ENCODE measurements at places on chromosomes 5 and 9.

GRCh38 chr9:125632321-125633115 lies 74.5 kb downstream of the MAPKAP1 start:
- peak; percentile 34 for DNase-seq

- peak; percentile 71 for DNase-seq
Measured at GRCh38 chr5:75551471-75551870, 39.8 kb downstream of the POLK start.

- DNase-seq, result peak; percentile 81
Measured at GRCh38 chr5:150409638-150410523, 2.8 kb downstream of the CD74 start.

- DNase-seq, result no peak
Measured at GRCh38 chr9:85723215-85723614, 18.5 kb downstream of the AGTPBP1 start.

DNA sequence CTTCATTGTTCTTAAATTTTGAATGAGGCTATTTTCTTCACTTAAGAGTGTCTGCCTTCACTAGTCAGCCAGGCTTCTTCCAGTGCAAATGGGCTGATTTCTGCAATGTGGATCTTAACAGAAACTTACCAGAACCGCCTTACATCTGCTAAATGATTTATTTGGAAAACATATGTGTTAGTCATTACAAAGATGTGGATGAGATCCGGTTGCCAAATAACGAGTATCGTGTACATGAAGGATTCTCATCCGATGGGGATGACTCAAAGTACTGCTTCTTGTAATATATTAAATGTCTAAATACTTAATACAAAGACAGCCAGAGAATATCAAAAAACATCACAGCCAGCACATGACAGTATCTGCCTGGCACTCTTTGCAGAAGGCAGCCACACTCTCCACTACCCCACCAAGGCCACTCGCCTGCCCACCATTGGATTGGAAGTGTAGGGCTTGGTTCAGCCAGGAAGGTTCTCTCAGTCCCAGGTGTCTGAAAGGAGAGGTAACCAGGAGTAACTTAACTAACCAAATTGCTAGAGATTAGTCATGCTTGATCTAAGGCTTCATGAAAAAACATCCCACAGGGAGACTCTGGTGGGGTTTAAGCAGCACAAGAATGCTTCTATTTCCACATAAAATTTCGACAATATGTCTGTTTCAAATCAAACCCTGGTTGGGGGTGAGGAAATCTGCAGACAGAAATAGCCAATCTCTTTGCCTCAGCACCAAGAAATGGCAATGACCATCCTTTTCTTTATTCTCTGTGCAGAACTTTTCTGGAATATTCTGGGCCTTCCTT lies 174.8 kb downstream of the GADD45G start:
- DNase-seq, result peak; percentile 89

DNA sequence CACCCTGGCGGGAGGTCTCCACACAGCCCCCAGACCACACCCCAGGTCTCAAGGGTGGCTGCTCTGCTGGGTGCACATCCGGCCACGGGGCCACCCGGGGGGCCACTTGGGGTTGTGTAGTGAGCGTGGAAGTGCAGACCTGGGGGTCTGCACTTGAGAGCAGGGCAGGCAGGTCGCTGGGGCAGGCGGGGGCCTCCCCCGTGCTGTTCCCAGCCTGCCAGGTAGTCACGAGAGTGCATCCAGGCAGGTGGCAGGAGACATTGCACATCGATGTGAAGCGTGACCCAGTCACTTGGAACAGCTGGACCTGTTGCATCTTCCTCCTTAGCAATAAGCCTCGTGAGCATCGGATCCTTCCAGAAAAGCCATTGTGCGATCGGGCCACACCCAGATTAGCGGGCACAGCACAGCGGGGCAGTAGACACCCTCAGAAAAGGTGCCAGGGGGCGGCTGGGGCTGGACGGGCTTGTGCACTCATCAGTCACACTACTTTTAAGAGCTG lies 4.8 kb upstream of the ENTPD8 start:
- DNase-seq, result no peak

- DNase-seq, result no peak
Measured at GRCh38 chr5:91179018-91179417, 204.1 kb downstream of the ARRDC3 start.

GRCh38 chr9:117886616-117887015 lies 182.4 kb downstream of the TLR4 start:
- DNase-seq, result no peak

- DNase-seq, result no peak
Measured at GRCh38 chr5:1858436-1858835, 24.3 kb downstream of the IRX4 start.

DNA sequence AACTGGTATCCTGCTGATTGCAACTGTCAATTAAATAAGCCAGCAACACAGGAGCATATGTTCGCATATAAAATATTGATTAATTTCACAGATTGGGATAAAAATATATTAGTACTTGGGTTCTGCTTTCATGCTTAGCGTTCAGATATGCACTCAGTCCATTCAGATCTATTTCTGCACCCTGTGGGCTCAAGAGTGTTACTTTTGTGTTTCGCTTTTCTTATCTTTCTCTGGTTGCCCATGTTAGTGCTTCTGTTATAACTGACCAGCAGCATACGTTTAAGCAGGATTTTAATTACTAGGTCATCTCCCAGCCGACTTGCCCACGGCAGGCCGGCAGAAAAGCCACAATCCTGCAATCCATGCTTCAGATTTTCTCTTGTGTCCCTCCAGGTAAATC lies 289.1 kb downstream of the EBF1 start:
- DNase-seq, result no peak

DNA sequence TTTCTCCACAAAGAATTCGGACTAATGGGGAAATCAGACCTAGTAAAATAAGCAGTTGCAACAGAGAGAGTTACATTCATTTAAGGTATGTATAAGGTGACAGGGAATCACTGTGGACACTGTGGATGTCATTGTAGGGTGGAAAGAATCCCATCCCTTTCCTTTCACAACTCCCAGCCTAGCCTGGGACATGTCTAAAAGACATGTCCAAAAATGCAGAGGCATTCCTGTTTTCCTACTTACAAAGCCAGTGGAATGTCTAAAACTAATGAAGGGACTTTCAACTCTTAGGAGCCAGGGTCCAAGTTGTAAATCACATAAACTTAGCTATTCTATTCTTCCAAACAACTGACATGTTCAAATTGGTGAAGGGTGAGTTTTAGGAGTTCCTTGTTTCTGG lies 511.0 kb downstream of the PRELID2 start:
- peak; percentile 6 for DNase-seq

- peak; percentile 83 for DNase-seq
Measured at GRCh38 chr9:12884736-12885395, 110.0 kb downstream of the LURAP1L start.

DNA sequence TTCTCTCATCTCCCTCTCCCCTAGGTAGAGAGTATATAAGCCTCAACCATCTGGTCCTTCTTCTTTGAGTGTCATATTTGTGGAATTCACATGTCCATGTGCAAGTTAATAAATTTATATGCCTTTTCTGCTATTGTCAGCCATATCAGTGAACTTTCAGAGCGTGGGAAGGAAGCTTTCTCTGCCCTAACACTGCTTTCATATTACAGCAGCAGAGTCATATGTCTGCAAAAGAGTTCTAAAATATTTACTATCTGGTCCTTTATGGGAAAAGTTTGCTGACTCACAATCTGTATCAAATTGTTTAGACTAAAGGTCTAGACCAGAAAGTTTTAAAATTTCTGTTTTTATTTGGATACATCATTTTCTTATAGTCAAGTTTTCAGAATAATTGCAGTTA lies 669.0 kb downstream of the LRRC70 start:
- peak; percentile 39 for DNase-seq

DNA sequence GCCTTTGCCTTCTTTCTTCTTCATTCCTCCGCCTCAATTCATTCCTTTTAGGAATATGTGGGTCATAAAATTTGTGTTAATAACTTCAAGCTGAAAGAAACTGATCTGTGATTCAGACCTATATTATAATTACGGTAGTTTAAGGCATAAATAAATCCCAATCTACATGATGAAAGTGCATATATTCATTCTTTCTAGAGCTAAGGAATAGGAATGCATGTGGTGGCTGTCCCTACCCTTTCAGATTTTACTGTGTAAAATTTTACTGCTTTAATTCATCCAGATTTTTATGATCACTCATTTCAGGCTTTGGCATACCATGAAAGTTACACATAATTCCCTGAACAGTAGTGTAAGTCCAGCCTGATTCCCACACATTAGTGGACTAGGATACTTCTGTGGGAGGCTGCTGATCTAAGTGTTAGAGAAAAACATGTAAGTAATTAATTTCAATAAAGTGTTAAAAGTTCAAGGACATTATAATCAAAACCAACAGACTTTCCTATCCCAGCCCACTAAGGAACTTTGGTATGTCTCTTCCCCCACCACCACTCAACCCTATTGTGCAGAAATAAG lies 83.1 kb downstream of the HINT1 start:
- peak; percentile 75 for DNase-seq

- DNase-seq, result no peak
Measured at GRCh38 chr5:8134609-8135008, 265.7 kb downstream of the MTRR start.

GRCh38 chr9:792331-793260 lies 48.9 kb upstream of the DMRT1 start:
- DNase-seq, result no peak

GRCh38 chr9:24698881-24699518 lies 153.3 kb upstream of the IZUMO3 start:
- no peak for DNase-seq

DNA sequence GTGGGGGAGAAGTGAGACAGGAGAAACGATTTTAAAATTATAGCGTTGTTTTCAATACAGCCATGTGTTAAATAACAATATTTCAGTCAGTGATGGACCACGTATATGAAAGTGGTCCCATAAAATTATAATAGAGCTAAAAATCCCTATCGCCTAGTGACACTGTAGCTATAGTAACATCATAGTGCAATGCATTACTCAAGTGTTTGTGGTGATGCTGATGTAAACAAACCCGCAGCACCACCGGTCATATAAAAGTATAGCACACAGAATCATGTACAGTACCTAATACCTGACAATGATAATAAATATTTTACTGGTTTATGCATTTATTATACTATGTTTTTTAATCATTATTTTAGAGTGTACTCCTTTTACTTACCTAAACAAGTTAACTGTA lies 407.4 kb upstream of the SEMA6A start:
- no peak for DNase-seq

- DNase-seq, result no peak
Measured at GRCh38 chr9:80952363-80952922, 736.9 kb downstream of the TLE1 start.

- no peak for DNase-seq
Measured at GRCh38 chr9:4933177-4933576, 51.9 kb upstream of the JAK2 start.

- no peak for DNase-seq
Measured at GRCh38 chr5:73564675-73565074, 764 bp downstream of the ANKRA2 start.

DNA sequence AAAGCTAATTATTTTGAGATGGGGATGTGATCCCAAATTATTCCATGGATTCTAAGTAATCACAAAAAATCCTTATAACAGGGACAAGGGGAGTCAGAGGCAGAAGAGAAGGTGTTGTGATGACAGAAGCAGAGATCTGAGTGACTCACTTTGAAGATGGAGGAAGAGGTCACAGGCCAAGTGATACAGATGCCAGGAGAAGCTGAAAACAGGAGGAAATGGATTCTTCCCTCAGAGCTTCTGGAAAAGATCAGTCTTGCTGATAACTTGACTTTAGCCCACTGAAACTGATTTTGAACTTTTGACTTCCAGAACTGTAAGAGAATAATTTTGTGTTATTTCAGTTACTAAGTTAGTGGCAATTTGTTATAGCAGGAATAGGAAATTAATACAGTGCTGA lies 105.3 kb downstream of the GCNT1 start:
- DNase-seq, result no peak

DNA sequence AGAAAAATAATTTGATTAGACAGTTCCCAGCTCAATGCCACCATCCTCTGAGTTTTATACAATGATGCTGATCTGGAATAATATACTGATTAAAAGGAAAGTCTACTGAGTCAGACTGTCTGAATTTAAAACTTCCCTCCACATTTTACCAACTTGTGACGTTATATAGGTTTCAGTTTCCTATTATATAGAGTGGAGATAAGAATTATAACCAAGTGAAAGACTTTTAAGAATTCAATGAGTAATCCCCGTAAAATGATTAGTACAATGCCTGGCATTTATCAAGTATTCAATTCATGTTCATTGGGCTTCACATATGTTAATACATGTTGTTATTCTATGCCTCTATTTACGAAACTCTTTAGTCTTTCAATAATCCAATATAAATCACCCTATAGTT lies 166.0 kb downstream of the CDH9 start:
- DNase-seq, result peak; percentile 5

GRCh38 chr5:79503794-79504495 lies 10.0 kb downstream of the HOMER1 start:
- DNase-seq, result no peak

DNA sequence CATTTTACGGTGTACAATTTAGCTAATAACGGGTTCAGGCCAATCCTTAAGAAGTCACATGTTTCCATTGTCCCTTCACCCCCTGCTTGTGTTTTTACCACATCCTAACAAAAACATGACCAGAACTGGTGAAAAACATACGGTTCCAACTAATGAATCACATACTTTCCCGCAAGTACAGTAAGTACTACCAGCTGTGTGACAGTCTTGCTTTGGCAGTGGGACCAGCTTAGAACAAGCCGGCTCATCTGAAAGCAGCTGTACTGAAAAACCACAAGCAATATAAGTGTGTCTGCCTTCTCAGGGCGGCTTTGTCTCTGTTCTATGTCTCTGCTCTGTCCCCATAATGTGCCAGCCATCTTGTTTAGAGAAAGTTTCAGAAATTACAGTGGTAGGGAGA lies 242.5 kb downstream of the BNC2 start:
- DNase-seq, result peak; percentile 98

- no peak for DNase-seq
Measured at GRCh38 chr5:150209099-150209635, 19.3 kb downstream of the SLC6A7 start.

GRCh38 chr9:126630458-126631237 lies 16.9 kb downstream of the LMX1B start:
- no peak for DNase-seq

GRCh38 chr9:1837453-1838084 lies 177.6 kb upstream of the SMARCA2 start:
- peak; percentile 18 for DNase-seq

DNA sequence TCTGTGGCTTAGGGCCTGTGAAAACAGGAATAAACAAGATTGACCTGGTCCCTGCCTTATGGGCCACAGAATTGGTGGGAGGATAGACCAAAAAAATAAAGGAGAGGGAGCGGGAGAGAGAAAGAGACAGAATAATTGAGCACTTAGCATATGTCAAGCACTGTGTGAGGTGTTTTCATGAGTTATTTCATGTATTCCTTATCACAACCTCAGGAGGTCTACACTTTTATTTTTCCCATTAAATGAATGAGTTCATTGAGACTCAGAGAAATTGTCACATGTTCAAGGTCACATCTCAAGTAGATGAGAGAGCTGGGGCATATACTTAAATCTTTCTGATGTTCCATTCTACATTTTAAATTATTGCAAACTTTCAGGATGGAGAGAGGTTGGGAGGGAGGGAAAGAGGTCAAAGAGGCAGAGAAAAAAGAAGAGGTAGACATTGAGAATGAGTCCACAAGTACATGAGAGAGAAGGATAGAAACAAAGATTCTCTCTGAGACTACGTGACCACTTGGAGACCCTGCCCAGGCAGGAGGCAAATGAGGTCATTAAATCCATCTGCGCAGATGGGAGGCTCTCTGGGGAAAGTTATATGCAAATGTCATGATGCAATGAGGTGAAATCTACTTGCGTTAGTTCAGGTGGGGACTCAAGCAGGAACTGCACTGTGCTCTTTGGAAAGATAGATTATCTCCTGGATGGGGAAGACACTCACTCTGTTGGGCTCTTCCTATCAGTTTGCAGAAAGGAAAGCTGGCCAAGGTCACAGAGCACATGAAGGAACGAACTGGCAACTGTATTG lies 241.5 kb downstream of the PAPPA start:
- peak; percentile 18 for DNase-seq
